ENCODE measurements at places on chromosomes 6 and 20.

- DNase-seq: peak; percentile 78
These were observed 4.0 kb upstream of the ZMYND8 start for GRCh38 chr20:47360297-47361056.

DNA sequence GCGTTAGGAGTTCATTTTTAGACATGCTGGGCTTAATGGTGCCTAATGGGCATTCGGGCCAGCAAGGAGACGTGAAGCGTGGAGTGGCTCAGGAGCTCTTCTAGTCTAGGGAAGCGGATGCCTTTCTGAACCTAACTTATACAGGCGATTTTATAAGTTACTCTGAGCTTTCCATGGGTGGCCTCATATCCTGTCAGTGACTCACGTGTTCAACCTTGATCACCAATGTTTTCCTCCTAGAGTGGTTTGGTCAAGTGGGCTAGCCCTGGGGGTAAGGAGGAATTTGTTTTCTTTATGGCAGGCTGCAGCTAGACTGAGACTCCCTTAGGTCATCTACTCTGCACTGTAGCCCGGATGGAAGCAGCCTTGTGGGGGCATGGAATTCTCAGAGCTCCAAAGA lies 52.1 kb downstream of the PLAGL1 start:
- DNase-seq: no peak

GRCh38 chr6:33856031-33856590 lies 52.3 kb upstream of the MLN start:
- no peak for DNase-seq

DNA sequence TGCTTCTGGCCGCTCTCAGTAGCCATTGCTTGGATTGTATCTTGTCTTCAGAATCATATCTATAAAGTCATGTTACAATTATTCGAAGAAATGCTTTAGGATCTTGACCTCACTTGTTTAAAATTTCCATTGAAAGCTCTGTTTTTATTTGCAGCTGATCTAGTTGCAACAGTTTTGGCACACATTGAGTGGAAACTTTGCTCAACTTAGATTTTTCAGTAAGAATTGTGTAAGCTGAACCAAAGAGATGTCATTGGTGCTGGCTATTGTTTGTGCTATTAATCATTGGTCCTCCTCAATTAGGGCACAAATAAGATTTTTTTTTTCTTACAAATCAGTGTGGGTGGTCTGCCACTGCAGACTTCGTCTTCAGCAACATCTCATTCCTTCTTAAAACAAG lies 649.2 kb downstream of the MMUT start:
- no peak for DNase-seq

GRCh38 chr6:126650931-126651330 lies 311.0 kb downstream of the CENPW start:
- no peak for DNase-seq
